ENCODE measurements at places on chromosomes 11 and 22. TPM values are rescaled to one million over a fixed set of nuclear protein-coding genes. Genes with fewer than 3 reads are reported as not detected.
A peak's percentile ranks its signal among the peaks of the same experiment; 100 is the strongest.

Gene P2RY2
- total RNA-seq, result 0.22 TPM

DNA sequence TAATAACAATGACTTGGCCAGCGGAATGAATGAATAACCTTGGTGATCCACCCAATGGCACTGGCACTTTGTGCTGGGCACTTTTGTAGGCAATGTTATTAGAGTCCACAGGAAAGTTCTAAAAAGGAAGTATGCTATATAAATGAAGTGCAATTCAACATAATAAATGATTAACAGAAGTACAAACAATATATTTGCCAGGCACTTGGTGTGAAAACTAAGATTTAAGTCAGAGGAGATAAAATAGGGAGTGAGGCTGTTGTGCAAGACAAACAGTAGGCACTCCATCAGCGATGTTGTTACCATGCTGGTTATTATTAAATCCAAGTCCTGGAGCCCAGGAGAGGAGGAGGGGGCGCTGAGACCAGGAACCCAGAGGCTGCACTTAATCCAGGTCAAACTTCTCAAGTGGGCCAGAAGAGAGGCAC lies 173.8 kb downstream of the LARGE1 start:
- H3K4me1 ChIP-seq, result peaks cover 46% of the 10 kb centered on the region
- no peak overlapping the region for H3K27ac ChIP-seq
- no peak overlapping the region for H3K4me3 ChIP-seq
- peaks cover 5% of the 10 kb centered on the region for H3K36me3 ChIP-seq
- DNase-seq, result no peak

DNA sequence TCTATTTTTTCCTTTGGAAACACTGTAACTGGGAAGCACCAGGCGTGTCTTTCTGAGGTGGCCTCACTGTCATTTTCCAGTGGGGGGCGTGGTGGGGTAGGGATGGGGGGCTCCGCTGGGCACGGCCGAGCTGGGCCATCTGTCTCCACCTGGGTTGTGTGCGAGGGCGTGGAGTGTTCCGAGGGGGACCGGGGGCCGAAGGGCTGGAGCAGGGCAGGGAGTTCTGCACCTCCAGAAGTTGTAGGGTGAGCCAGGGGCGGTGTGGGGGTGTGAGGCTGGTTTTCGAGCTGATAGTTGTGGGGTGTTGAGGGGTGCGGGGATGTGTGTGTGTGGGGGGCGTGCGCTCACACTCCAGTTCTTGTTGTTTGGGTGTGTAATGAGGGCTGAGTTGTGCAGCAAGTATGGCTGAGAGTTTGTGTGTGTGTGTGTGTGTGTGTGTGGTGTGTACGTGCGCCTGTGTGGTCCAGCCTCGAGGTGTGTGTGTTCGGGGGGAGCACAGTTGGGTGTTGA lies 10.8 kb downstream of the YPEL4 start:
- H3K4me1 ChIP-seq, result peaks cover 27% of the 10 kb centered on the region
- no peak overlapping the region for H3K27ac ChIP-seq
- peak overlapping the region; percentile 86 for H3K4me3 ChIP-seq
- H3K27me3 ChIP-seq, result peaks cover 39% of the 10 kb centered on the region
- DNase-seq, result no peak
- no peaks in the 10 kb centered on the region for H3K36me3 ChIP-seq

DNA sequence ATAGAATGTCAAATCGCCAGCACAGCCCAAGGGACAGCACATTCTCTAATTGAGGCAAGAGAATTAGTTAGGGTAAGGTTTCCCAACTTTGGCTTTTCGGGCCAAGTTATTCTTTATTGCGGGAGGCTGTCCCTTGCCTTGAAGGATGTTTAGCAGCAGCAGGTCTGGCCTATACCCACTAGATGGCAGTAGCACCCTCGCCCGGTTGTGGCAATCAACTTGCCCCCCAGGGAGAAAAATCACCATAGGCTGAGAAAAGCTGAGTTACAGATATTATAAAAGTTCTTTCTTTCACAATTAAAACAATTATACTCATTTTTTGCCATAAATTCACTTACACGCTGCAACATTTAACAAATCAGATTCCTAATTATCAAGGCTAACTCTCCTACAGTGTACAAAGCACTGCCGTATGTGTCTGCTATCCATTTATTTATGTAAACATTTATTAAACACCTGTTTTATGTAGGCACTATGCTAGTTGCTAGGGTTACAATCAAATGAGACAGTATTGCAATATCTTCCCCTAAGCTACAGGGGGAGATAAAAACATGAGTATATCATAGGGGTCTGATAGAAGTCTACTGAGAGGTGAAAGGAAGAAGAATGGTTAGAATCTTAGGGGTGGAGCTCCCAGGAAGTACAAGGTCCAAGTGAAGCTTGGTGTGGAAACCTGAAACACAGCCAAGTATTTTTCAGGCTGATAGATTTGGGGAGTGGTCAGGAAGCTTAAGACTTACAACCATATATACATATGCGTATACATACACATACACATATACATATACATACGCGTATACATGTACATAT lies 452.3 kb downstream of the RAB38 start:
- H3K4me3 ChIP-seq, result no peak overlapping the region
- no peaks in the 10 kb centered on the region for H3K27me3 ChIP-seq
- H3K4me1 ChIP-seq, result no peaks in the 10 kb centered on the region
